ENCODE measurements at places on chromosomes 11 and 22.

DNA sequence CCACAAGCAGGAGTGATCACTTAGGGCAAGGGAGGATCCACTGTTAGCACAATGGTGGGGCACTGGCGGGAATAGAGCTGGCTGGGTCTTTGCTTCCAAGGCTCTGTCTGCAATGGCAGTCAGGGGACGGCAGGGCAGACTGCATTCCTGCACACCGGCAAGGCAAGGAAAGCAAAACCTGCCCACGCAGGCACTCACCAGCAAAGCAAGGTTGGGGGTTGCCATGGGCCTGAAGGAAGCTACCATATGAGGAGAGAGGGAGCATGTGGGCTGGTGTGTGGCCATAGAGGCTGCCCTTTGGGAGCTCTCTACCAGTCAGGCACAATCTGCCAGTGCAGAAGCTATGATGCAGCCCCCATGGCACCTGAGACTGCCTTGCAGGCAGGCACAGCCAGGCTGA is 33.2 kb downstream of the OR8B12 start:
- H3K27ac ChIP-seq: no peak overlapping the region
- H3K4me1 ChIP-seq: no peaks in the 10 kb centered on the region
- no peak for DNase-seq
- H3K36me3 ChIP-seq: no peaks in the 10 kb centered on the region

GRCh38 chr11:112785149-112785548 is 176.1 kb upstream of the NCAM1 start:
- H3K4me3 ChIP-seq: peak overlapping the region; percentile 4
- DNase-seq: no peak
- no peak overlapping the region for H3K27ac ChIP-seq
- H3K4me1 ChIP-seq: peaks cover 12% of the 10 kb centered on the region
- no peaks in the 10 kb centered on the region for H3K27me3 ChIP-seq

- no peak for DNase-seq
- H3K4me3 ChIP-seq: no peak overlapping the region
- H3K27me3 ChIP-seq: no peaks in the 10 kb centered on the region
- no peak overlapping the region for H3K27ac ChIP-seq
- H3K36me3 ChIP-seq: no peaks in the 10 kb centered on the region
- H3K4me1 ChIP-seq: no peaks in the 10 kb centered on the region
These were observed 246.8 kb upstream of the KIRREL3 start for GRCh38 chr11:127247261-127247851.

DNA sequence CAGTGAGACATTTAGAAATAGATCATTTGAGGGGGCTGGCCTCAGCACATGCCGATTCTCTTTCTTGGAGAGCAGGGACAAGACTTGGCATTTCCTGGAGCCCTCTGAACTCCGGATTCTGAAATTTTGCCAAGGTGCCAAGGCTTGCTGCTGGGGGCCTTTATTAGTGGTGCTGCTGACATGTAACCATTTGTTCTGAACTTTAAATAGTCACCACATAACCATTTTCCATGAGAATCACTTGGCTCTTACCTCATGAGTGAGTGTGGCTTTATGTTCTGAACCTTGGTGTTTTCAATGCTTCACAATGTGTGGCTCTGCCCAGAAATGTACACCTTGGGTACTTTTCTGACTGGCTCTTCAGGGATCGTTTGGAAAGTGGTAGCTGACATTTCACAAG is 33.3 kb downstream of the SYT13 start:
- H3K27ac ChIP-seq: no peak overlapping the region
- no peaks in the 10 kb centered on the region for H3K27me3 ChIP-seq
- DNase-seq: no peak
- H3K4me3 ChIP-seq: no peak overlapping the region
- H3K4me1 ChIP-seq: no peaks in the 10 kb centered on the region
- no peaks in the 10 kb centered on the region for H3K36me3 ChIP-seq

- H3K36me3 ChIP-seq: no peaks in the 10 kb centered on the region
- DNase-seq: no peak
- no peaks in the 10 kb centered on the region for H3K27me3 ChIP-seq
- H3K27ac ChIP-seq: peak within 1 kb of the TSS; percentile 75
- H3K4me3 ChIP-seq: peak within 1 kb of the TSS; percentile 50
These were observed at the start of gene HMOX1 for GRCh38 chr22:35380537-35381423. HMOX1 (plus strand) TSS chr22:35381096; CDS start chr22:35381174, 78 bp downstream.
